Caki2 (cell line): ENCODE measurements at places on chromosomes 1 and 21. TPM values are rescaled to one million over a fixed set of nuclear protein-coding genes. Genes with fewer than 3 reads are reported as not detected.

The IL6R gene
- total RNA-seq: 6.5 and 17.5 TPM in 2 replicates

The FCRL6 gene
- total RNA-seq: not detected in 2 replicates

GRCh38 chr21:33815143-33815707 is 100.4 kb downstream of the ATP5PO start:
- peak; percentile 21 for DNase-seq

The F13B gene
- total RNA-seq: not detected in 2 replicates

The COX20 gene
- 50.2 and 102 TPM in 2 replicates for total RNA-seq

GRCh38 chr1:88179943-88180342 is 504.1 kb upstream of the PKN2 start:
- DNase-seq: no peak

The ALPL gene
- 0.14 and 1.9 TPM in 2 replicates for total RNA-seq

The TGFB2 gene
- 17.2 and 21.8 TPM in 2 replicates for total RNA-seq

The FHAD1 gene
- total RNA-seq: 1.2 and 18.0 TPM in 2 replicates

GRCh38 chr1:151613282-151613780 is 1.5 kb downstream of the SNX27 start:
- DNase-seq: no peak

The TMIGD3 gene
- not detected in 2 replicates for total RNA-seq
